Muscle of arm (tissue), 14 donors: ENCODE measurements at places on chromosomes 3 and 15. TPM values are rescaled to one million over a fixed set of nuclear protein-coding genes. Genes with fewer than 3 reads are reported as not detected.

DNA sequence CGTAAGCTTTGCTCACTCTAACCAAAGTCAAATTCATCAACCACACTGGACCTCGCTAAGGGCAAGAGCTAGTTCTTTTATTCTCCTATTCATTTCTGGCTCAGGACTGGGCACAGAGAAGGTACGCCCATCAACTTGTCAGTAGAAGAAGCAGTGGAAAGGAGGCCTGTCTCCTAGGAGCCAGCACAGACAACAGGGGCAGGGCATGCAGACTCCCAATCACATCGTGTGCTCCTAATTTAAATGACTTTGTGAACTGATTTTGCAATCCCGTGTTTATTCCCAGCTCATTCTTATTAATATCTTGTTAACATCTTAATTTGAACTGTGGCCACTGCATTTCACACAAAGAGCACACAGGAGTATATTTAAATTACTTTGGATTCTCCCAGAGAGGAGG is 161.1 kb upstream of the BCL6 start:
- DNase-seq, result no peak

Gene ANKRD34C
- not detected for polyA plus RNA-seq

DNA sequence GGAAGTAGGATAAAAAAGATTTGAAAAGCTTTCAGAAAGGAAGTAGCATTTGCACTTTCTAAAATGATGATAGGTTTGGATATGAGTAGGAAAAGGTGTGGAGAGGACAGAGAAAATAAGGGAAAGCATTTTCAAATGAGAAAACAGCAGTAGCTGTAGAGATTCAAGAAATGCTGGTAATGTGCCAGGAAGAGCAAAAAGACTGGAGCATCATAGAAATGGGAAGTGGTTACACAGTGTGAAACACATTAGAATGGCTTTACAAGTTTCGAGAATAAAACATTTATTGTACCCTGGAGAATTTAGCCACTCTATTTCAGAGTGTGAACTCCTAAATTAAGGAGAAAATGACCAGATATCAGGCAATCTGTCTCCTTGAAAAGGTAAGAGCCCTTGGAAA is 108.3 kb upstream of the CHL1 start:
- DNase-seq, result no peak

GRCh38 chr3:180036671-180037455 is at the start of gene PEX5L:
TSS of gene PEX5L (minus strand) at chr3:180036937. CDS start at chr3:180036599, 338 bp downstream.
- peak; percentile 60 for DNase-seq

Gene CACNA2D3
- polyA plus RNA-seq, result 2.7 TPM

Gene CCR4
- polyA plus RNA-seq, result 0.05 TPM

Gene GOLGA8G
- polyA plus RNA-seq, result not detected

GRCh38 chr3:172256101-172256734 is 192.0 kb downstream of the GHSR start:
- no peak for DNase-seq

GRCh38 chr15:64901914-64902313 is 9.8 kb upstream of the ANKDD1A start:
- no peak for DNase-seq

Gene ZBTB11
- 19.7 TPM for polyA plus RNA-seq

Gene PLCB2
- 6.4 TPM for polyA plus RNA-seq
